Brain pericyte (primary cell): ENCODE measurements at places on chromosomes 2 and 18.
A peak's percentile ranks its signal among the peaks of the same experiment; 100 is the strongest.

DNA sequence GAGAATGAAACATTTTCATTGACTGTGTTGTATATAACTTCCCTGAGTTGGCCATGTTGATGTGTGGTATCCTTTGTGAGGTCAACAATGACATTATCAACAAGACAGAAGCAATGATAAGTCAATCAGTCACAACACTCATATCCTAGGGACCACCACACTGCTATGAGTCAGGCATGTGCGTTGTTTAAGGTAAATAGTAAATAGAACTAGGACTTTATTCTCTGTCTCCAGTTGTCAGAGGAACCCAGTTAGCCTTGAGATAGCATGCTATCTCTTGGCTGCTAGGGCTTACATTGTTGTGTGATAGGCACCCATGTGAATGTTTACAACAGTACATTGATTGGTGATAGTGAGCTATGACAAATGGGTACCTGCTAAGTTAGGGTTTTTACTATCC is 37.3 kb downstream of the GPD2 start:
- DNase-seq, result no peak

DNA sequence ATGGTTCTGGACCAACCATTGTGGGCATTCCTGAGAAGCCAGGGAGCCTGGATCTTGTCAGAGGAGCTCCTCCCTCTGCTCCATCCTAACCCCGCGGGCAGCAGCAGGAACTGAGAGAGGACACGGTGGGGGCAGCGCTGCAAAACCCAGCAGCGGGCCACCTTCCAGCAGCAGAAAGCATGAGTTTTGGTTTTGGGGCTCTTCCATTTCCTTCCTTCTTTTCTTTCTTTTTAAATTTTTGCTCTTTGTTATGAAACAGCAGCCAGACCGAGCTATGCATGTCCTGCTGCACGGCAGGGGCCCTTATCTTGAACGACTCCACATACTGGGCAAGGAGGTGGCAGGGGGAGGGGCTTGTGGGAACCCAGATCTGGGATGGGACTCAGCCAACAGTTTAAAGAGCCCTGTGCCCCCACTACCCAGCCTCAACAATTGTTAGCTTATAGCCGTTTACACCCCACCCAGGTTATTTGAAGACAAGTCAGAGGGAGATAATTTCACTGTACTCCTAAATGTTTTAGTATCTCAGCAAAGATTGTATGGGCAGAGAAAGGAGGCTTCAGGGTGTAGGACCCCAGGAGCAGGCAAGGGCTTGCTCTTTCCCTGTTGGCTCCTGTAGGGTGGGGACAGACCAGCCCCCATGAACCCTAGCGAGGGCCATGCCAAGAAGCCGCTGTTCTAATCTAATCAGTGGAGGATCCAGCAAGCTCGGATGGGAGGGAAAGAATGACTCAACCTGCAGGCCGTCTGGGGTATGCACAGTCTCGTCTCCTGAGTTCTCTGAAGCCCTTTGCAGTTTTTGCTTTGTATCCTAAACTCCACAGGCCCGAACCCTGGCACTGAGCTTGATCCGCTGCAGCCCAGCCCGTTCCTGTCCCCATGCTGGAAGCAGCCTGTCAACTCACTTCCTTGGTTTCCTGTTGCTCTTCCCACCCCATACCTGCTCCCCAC is 75.3 kb downstream of the LRRFIP1 start:
- DNase-seq, result no peak

GRCh38 chr18:39513186-39513585 is 1947.6 kb upstream of the CELF4 start:
- no peak for DNase-seq

GRCh38 chr2:164015328-164016123 is 279.7 kb upstream of the FIGN start:
- DNase-seq, result no peak

- DNase-seq, result no peak
Observed at GRCh38 chr2:37638973-37639372, 32.5 kb downstream of the CDC42EP3 start.

- no peak for DNase-seq
Observed at GRCh38 chr2:43026426-43027096, 199.8 kb downstream of the ZFP36L2 start.

GRCh38 chr18:76467371-76468190 is 27.5 kb downstream of the ZNF516 start:
- DNase-seq, result no peak

DNA sequence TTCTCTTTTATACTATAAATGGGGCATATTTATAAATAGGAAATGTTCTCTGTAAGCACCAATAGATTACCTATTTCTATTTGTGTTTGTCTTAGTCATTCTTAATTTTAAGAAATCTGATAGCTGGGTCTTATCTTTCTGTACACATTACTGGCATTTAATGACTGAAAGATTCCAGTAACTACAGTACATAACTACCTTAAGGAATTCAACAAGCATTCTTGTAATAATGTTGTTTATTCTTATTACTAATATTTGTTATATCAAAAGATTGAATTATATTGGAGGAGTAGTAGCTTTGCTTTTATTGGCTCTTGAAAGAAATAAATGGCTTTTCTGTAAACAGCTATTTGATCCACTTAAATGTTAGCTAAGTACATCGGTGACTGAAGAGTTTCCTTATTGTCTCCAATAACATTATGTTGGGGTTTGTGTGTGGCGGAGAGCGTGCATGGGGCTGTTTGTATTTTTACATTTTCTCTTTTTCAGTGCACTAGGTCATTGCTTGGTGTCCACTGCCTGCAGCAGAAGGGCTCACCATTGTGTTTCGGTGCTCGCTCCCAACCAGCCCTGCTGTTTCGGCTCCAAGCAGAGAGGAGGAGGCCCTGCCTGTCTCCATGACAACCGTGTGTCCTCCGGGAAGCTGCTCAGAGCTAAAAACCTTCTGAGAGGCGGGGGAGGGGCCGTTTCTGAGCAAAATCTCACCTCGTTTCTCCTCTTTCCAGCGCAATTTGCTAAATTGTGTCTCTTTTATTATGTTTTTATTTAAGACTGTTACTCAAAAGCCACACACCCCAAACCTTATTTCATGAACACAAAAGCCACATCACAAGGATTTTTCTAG is 112.5 kb upstream of the SLC38A11 start:
- peak; percentile 33 for DNase-seq

DNA sequence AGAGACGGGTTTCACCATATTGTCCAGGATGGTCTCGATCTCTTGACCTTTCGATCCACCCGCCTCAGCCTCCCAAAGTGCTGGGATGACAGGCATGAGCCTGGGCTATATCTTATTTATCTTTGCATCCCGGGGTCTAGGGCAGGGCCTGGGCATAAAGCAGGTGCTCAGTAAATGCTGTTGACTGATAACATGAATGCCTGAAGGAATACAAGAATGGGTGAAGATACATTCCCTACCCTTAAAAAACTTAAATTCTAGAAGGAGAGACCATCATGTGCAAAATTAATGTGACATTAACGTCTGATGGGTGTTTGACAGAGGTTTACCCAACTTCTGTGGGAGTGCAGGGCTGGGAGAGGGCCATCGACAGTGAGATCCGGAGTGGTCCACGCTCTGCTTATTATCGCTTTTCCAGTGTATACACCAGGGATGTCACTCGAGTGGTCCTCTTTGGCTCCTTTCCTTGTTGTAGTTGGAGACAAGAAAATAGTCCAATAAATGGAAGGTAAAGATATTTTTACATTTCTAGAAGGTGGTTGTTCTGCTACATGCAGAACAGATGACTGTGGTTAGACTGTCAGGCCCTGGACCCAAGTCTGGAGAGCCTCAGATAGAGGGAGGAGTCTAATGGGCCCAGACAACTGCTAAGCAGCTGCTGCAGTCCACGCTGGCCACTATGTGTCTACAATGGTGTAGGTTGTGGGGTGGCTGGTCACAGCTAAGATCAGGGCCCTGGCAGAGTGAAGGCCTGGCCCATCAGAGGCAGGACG is 131.7 kb downstream of the MYCN start:
- DNase-seq, result no peak

DNA sequence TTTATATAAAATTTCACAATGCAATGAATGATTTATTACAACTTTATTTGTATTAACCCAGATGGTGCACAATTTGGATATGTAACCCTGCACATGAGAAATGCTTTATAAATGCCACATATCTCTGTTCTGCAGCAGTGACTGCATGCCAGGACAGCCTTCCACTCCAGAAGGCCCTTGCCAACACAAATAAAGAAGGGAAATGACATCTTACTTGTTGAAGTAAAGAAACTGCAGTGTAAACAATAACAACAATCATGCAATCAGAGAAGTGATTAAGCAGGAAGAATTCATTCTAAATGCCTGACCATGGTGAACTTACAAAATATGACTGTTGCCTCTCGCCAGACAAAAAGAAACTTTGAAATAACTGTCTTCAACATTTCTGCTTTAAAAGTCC is 129.9 kb upstream of the CHST9 start:
- DNase-seq, result no peak

GRCh38 chr18:38244480-38244879 is 678.9 kb upstream of the CELF4 start:
- DNase-seq, result no peak
